AG10803 (cell line): ENCODE measurements at places on chromosomes 4 and X.

GRCh38 chrX:20418379-20419150 lies 151.9 kb upstream of the RPS6KA3 start:
- DNase-seq = no peak

GRCh38 chr4:184331268-184331995 lies 113.8 kb upstream of the ENPP6 start:
- DNase-seq = no peak

GRCh38 chr4:25308306-25308705 lies 4.3 kb upstream of the ZCCHC4 start:
- peak; percentile 15 for DNase-seq

DNA sequence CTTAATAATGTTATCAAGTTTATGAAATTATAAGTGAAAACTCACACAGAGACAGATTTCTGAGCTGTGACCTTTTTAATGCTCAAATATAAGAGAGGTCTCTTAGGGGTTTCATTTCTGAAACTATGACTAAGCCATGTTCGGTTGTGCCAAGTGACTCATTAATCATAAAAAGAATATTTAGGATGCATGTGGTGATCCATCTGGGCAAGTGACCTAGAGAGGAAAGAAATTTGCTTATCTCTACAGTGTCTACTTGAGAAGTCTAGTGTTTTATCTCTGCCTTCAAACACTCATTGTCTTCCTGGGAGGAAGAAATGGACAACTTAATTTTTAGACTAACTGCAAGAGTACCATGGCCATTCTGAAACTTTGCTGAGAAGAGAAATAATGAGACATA lies 545.3 kb upstream of the GRID2 start:
- no peak for DNase-seq

DNA sequence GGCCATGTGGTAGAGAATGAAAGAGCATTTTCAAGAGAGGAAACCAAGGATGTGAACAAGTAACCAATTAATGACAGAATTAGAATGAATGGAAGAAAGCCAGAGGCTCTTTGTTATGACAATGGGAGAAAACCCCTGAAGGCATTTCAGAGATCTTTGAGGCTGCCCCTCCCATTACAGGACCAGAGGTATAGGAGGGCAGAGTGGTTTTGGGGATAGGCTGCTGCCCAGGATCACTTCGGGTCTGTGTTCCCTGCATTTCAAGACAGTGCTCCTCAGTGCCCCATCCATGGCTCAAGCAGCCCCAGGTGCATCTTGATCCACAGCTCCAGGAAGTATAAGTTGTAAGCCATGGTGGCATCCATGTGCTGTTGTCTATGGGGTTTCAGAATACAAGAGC lies 124.0 kb upstream of the HPF1 start:
- DNase-seq = no peak

GRCh38 chr4:1979477-1980196 lies 29.1 kb downstream of the NELFA start:
- DNase-seq = no peak

DNA sequence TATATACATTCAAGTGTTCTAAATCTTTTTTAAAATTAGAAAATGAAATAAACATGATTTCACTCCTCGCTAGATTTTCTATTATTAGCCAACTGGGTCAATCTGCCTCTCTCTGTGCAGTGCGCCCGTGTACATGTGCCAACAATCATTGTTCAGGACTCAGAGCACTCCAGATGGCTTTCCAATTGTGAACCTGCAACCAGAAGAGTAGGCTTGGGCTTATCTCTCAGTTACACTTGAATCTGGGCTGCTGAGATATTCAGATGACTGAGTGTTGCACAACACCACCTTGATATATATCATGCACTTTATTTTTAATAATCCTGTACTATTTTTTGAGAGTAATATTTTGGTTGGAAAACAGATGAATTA lies 184.0 kb upstream of the FSTL5 start:
- DNase-seq = no peak

GRCh38 chrX:105876658-105877057 lies 54.3 kb downstream of the NRK start:
- no peak for DNase-seq

DNA sequence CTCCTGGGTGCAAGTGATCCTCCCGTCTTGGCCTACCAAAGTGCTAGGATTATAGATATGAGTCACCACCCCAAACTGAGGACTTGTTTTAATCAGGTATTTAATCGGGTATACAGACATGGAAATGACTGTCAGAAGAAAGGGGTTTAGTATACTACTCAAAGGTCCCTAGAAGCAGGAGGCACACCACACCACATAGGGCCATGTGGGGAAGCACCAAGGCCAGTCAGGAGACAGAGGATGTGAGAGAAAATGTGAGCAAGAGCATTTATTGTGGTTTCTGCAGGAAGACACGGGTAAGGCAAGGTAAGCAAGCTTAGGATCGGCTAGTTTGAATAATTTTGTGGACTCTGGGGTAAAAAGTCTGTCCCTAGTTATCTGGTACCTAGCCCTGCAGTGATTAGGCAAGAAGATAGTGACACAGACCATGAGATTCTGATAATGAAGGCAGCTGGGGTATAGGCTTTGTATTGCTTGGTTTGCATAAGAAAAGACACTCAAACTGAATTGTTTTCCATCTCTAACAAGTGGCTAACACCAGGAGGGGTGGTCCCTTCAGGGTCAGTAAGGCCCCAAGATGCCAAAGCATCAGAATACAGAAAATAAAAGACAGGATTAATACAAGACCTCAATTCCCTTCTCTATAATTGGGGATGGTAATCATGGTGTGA lies 408.8 kb upstream of the F9 start:
- no peak for DNase-seq

GRCh38 chr4:101172369-101172768 lies 175.0 kb downstream of the PPP3CA start:
- DNase-seq = no peak

- DNase-seq = no peak
Measured at GRCh38 chrX:140447150-140447549, 57.7 kb downstream of the SOX3 start.

GRCh38 chr4:159173886-159174285 lies 71.0 kb downstream of the RAPGEF2 start:
- DNase-seq = no peak

DNA sequence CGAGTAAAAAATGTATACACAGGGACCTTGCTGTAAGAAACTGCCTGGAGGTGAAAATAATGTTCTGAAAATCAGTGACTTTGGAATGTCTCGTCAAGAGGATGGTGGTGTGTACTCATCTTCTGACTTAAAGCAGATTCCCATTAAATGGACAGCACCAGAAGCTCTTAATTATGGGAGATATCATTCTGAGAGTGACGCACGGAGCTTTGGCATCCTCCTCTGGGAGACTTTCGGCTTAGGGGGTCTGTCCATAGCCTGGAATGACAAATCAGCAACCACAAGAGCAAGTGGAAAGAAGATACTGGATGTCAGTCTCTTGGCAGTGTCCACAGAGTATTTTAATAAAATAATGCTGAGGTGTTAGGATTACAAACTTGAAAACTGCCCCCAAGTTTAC lies 129.4 kb downstream of the THOC2 start:
- peak; percentile 47 for DNase-seq

DNA sequence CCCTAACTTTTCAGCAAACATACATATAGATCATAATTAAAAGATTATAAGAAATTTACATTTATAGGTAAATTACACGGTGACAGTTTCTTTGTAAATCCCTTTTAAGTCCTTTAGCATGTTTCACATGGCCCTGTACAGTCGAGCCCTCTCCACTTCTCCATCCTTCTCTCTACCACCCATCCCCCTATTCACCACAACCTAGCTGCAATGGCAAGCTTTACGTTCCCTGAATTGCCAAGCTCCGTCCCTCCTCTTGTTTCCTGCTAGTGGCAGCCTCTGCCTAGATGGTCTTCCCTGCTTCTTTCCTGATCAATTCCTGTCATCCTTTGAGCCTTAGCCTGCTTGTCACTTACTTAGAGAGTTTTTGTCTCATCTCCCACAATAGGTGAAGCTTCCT lies 116.2 kb downstream of the TMA16 start:
- DNase-seq = no peak

DNA sequence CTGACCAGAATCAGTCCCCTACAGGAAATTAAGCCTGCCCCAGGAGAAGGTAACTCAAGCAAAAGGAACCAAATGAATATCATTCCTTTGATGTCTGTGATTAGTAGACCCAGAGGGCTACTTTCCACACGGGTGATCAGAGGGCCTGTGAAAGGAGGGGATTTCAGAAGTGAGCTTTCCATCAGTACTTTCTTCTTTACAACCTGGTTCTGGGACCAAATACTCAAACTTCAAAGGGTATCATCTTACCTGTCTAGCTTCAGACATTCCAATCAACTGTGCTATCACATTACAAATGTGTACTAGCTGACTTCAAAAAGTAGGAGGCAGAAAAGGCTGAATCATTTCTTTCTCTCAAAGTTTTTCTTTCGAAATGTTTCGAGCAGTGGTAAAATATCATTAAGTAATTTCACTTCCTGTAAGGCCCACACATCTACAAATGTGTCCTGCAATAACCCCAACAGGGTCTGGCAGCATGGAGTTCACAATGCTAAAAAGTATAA lies 23.9 kb downstream of the ACSL4 start:
- DNase-seq = peak; percentile 52

- DNase-seq = no peak
Measured at GRCh38 chr4:163404580-163404979, 60.9 kb downstream of the NPY5R start.

- DNase-seq = peak; percentile 3
Measured at GRCh38 chrX:39309018-39309635, 507.9 kb downstream of the MID1IP1 start.

- DNase-seq = peak; percentile 50
Measured at GRCh38 chr4:98566361-98567008, 91.9 kb downstream of the TSPAN5 start.

- no peak for DNase-seq
Measured at GRCh38 chrX:18992829-18993228, 8.9 kb upstream of the PHKA2 start.

GRCh38 chr4:154984616-154985015 lies 203.5 kb downstream of the RBM46 start:
- no peak for DNase-seq

- DNase-seq = no peak
Measured at GRCh38 chrX:44906041-44906440, 33.1 kb downstream of the KDM6A start.

- peak; percentile 88 for DNase-seq
Measured at GRCh38 chr4:40763228-40763716, 13.5 kb downstream of the NSUN7 start.

GRCh38 chrX:109855501-109855900 lies 122.4 kb upstream of the ACSL4 start:
- no peak for DNase-seq

GRCh38 chr4:126409746-126410145 lies 1095.0 kb downstream of the FAT4 start:
- peak; percentile 10 for DNase-seq

- DNase-seq = no peak
Measured at GRCh38 chr4:26150948-26151347, 169.9 kb upstream of the RBPJ start.

DNA sequence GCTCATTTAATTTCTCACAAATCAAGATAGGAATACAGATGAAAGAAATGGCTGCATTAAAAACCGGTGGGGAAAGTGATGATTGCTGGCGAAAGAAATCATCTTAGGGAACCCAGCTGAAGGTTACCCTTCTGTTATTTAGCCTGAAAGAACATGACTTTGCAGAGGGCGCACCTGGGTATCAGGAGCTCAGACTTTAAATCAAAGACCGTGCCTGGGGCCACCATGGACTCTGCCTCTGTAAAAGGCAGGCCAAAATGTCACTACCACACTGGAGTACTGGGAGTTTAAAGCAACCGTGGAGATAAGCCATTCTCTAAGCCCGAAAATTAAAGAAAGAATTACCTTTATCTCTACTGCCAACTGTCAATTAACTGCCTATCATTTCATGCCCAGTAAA lies 24.3 kb downstream of the GPC3 start:
- DNase-seq = no peak

- DNase-seq = no peak
Measured at GRCh38 chr4:105361053-105361452, 112.8 kb downstream of the PPA2 start.

- peak; percentile 1 for DNase-seq
Measured at GRCh38 chrX:55161581-55161980, 58.6 kb upstream of the PAGE5 start.

DNA sequence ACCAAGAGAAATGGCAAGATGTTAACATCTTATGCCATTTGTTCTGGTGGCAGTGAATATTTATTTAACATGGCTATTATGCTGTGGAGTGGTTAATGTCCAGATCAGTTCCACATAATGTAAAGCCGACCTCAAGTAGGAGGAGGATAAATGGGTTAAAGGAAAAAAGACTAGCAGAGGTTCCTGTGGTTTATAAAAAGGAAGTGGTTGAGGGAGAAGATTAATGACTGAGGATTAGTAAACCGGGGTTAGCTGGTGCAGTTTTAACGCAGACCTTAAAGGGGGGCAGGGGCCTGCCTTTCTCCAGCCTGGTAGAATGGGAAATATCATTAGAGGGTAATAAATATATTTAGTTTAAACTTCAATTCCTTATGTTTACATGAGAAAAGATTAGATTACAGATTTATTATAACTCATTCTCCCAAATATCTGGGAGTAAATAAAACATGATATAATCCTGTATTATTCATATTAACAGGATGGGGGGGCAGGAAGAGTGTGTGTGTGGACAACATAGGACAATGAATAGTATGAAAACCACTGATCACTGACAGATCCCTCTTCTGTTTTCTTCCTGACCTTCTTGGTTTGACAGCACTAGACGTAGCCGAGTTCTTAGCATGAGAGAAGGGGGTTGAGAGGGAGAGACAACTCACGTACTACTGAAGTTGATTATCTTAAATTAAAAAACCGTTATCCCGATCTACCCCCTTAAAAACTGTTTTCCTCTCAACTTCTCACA lies 124.1 kb upstream of the LIMCH1 start:
- DNase-seq = no peak

GRCh38 chr4:174241162-174241561 lies 42.3 kb downstream of the FBXO8 start:
- DNase-seq = no peak

GRCh38 chrX:135536877-135537276 lies 16.4 kb downstream of the INTS6L start:
- DNase-seq = no peak

GRCh38 chr4:41656106-41656505 lies 92.4 kb downstream of the PHOX2B start:
- DNase-seq = no peak

DNA sequence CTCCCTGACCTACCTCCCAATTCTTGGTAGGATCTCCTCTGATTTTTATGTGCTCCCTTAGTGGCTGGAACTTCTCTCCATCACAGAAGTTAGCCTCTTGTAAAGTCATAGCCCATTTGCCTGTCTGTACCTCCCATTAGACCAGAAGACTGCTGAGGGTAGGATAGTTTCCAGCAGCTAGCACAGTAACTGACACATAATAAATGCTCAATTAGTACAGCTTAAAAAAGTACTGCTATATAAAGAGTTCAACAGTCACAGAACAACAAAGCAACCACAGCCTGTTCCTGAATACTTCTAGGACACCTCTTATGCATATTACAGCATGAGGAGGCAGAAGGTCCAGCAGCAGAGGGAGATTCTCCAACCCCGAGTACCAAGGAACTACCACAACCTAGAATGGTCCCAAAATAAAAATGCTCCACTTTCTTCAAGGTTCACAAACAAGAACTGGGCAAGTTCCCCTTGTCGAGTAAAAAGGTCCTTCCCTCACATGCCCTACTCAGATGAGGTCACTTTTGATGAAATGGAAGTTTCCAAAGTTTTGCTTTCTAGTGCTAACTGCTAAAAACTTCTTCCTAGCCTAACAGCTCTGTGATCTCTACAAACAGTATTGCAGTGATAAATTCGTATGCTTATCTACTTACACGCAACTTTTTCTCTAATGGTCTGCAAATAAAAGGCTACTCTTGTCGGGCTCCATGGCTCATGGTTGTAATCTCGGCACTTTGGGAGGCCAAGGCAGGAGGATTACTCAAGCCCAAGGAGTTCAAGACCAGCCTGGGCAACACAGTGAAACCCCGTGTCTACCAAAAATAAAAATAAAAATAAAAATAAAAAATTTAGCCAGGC lies 12.8 kb downstream of the MECP2 start:
- DNase-seq = no peak
